ENCODE measurements at places on chromosomes 12 and 14.

GRCh38 chr14:94780536-94781399 is 10.9 kb upstream of the GSC start:
- DNase-seq: no peak

- no peak for DNase-seq
Observed at GRCh38 chr12:19641235-19642080, 202.2 kb downstream of the AEBP2 start.

- DNase-seq: no peak
Observed at GRCh38 chr14:80930095-80930494, 11.4 kb downstream of the CEP128 start.

DNA sequence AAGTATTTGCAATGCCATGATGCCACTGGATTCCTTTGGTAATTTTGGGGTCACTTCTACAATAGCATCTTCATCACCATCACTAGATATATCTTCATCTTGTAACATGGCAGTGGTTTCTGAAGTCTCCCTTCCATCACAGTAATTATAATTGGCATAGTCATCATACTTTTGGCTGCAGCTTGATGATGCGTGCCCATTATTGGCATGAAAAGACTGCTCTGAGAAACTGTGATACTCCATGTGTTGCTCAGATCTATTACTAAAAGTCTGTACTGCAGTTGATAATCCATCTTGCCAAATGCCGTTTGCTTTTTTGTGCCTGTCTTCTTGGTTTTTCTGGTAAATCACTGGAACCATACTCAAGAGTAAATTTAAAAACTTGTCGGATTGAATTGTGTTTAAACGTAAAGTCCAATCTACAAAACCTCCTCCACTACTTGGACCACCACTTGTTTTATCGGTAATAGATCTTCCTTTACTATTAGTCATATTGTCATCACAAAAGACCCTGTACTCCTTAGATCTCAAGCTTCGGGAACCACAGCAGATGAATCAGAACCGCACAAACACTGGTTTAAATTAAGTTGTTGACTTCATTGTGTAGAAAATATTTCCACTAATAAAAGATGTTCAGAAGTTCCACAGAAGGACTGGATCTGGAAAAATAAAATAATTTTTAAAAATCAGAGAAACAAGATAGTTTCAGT is 29.9 kb downstream of the SLC41A2 start:
- no peak for DNase-seq

Data from thoracic aorta (tissue), 2 donors.